ENCODE measurements at places on chromosomes 5 and 9. TPM values are rescaled to one million over a fixed set of nuclear protein-coding genes. Genes with fewer than 3 reads are reported as not detected.

DNA sequence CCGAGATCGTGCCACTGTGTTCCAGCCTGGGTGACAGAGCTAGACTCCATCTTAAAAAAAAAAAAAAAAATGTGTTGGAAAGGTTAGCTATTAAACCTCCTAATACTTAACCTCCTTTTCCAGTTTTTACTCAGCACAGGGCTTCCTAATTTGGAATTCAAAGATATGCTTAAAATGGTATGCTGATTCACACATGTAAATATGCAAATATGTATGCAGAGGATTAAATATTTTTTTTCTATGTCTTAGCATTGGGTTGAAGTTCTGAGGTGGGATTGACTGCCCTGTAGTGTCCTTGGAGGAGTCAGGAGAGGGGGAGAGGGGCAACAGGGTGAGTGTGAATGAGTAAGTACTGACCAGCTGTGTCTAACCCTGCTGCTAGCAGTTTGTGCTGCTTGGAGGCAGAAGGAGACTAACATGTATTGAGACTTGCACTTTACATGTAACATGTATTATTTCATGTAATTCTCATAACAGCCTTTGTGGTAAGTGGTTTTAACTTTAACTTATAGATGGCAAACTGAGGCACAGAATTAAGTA lies 63.2 kb downstream of the SLC44A1 start:
- no peak for DNase-seq

DNA sequence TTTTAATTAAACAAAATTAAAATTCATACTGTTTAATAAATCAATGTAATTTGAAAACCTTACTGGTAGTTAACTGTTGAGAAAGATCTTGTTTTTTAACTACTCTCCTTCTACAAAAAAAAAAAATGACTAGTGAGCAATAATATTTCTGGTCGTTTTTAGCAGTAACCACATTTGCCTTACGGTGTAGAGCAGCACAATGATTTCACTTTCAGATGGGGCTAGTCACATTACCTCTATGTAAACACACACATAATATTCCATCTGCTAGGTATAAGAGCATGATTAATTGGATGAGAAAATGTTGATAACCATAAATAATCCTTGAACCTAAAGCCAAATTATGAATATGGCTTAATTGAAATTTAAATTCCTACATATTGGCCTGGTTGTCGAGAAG lies 198.1 kb downstream of the CHSY3 start:
- no peak for DNase-seq

DNA sequence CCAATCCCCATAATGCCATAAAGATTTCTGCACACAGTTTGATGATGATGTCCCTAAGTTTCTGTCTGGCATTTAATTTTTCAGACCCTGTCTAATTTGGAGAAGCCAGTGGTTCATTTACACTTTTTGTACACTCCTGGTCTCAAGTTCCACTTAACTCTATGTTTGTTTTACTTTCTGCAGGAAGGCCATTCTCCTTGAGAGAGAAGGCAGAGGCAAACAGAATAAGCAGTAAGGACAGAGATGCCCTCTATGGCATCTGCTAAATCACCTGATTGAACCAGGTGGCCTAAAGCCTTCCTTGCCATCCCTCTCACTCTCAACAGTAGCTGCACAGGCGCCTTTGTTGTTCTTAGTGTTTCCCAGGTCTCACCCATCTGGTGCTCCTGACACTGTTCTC lies 86.1 kb upstream of the LRRTM2 start:
- no peak for DNase-seq

DNA sequence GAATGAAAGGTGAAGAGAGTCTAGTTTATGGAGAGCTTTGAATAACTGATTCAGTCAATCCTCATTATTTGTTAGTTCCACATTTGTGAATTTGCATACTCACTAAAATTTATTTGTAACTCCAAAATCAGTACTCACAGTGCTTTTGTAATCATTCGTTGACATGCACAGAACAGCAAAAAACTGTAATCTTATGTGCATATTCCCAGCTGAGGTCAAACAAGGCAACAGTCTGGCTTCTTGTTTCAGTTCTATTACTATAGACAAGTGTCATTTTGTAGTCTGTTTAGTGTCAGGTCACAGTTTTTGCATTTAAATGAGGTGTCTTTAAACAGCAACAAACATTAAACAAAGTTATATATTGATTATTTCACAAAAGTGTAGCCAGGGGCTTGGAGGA lies 142.5 kb downstream of the RNF180 start:
- no peak for DNase-seq

DNA sequence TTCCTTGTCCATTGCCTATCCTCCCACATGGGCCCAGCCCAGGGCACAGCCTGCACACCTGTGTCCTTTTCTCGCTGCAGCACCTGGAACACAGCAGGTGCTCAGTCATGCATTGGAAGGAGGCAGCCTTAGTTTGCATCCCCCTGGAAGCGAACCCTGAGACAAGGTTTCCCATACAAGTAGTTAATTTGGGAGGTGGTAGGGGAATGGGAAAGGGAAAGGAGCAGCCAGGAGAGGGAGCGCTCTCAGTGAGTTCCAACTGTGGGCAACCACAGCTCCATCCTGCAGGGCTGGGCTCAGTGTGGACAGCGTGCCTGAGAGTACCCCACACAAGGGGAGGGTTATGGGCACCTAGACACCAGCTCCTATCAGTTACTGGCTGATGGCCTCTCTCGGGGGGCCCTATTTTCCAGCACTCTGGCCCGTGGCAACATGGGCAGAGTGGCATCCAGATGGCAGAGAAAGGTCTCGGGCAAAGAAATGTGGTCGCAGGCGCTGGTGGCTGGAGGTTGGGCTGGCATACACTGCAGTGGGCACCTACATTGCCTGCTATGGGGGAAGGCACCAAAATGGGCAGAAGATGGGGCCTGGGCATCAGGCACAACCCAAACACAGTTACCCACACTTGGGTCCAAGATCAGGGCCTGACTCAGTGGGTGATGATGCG lies 50.1 kb downstream of the TSPAN17 start:
- DNase-seq = no peak

The SLC6A3 gene
- 0.08 TPM for total RNA-seq

DNA sequence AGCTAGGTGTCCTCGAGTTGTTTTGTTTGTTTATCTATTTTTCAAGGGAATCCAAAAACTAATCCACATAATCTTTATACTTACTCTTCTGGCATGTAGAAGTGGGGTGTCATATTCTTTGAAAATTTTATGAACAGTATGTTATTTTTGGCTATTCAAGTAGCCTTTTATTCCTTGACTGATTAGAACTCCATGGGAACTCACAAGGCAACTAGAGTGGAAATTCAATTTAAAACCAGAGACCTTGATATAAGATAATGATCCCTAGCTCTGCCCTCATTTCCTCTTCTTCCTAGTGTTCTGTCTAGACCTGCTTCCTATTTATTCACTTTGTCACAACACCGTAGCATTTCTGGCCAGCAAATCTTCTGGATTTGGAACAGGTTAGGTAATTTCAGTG lies 1123.7 kb upstream of the C9orf72 start:
- no peak for DNase-seq

The ECM2 gene
- not detected for total RNA-seq

- no peak for DNase-seq
Measured at GRCh38 chr5:36561601-36562000, 44.8 kb upstream of the SLC1A3 start.

The IL17B gene
- not detected for total RNA-seq

The CDO1 gene
- 0.34 TPM for total RNA-seq

- DNase-seq = no peak
Measured at GRCh38 chr9:136015656-136016571, 54.7 kb upstream of the UBAC1 start.

- DNase-seq = no peak
Measured at GRCh38 chr5:44443172-44443571, 54.0 kb upstream of the FGF10 start.

DNA sequence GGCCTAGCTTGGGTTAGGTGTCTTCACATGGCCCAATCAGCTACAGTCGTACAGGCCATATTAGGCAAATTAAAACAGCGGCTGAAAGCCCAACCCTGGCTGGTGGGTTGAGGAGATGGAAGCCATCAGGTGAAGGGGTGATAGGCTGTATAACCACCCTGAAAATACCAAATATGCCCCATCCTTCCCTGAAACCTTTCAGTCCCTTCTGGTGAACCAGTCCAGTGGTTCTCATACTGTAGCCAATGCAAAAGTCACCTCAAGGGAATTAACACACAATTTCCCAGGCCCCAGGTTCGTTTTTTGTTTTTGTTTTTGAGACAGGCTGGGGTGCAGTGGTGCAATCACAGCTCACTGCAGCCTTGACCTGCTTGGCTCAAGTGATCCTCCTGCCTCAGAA lies 19.8 kb upstream of the KCNV2 start:
- no peak for DNase-seq

DNA sequence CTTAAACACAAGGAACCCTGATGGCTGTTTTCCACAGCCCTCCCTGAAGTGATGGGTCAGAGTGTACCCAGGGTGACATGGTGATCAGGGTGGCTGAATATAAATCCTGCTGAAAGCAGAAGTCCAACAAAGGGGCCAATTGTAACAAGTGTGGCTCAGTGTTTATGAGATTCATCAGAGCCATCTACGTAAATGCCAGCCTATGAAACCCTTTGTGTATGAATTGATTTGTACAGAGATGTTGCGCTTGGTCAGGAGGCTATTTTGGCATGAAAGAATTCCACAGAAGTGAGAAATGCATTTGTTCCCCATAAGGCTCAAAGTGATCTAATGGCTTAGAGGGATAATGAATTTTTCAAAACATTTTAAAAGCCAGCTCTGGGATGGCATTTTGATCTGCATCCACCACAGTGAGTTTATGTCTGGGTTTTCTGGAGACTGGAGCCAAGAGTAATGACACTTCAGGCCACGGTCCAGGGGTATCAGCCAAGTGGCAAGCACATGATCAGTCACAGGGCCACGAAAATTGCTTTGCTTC lies 12.4 kb downstream of the PRUNE2 start:
- DNase-seq = no peak

DNA sequence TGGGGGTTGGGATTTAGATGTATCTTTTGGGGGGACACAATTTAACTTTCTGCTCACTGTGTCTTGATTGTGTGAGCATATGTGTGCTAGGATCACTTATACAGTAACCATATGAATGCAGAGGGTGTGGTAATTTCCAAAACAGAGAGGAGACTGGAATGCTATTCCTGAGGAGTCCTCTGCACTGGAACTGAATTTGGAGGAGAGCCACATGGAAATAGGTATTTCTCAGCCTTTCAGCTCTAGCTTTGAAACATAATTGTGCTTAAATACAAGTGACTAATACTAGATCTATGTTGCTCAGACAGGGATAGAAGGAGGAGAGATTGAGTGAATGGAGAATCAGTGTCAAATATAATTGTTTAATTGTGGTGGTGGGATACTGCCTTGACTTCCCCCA lies 45.5 kb downstream of the FOCAD start:
- DNase-seq = no peak

DNA sequence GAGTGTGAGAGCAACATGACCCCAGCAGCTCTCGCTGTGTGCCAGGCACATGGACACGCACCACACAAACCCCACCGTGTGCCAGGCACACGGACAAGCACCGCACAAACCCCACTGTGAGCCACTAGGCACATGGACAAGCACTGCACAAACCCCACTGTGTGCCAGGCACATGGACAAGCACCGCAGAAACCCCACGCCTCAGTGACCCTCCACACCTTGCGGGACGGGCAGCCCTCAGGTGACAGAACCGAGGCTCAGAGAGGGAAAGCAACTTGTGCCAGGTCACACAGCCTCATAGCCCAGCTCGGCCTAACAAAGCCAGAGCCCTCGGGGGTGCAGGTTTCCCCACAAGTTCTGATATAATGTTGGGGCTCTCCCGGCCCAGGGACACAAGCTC lies 2.0 kb upstream of the GPSM1 start:
- DNase-seq = no peak

The TTC23L gene
- total RNA-seq = 0.20 TPM

GRCh38 chr5:181044662-181045305 lies 4.7 kb downstream of the BTNL9 start:
- DNase-seq = no peak

The EPB41L4B gene
- not detected for total RNA-seq

DNA sequence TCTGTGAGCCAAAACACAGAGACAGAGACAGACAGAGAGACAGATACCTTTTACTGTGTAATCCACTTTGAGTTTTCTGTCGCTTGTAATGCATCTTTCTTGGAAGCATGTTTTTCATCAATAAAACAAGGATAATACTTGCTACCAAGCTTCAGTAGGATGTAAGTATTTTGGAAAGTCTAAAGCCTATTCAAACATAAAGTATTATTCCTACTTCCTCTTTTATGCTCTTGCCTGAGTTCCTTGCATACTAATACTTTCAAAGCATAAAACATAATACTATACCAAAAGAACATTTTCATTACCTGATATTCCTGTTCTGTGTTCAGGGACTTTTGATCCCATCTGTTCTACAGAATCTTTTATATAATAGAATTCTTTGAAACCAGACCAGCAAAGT lies 64.5 kb upstream of the SLC30A5 start:
- DNase-seq = no peak

The GRHPR gene
- 29.6 TPM for total RNA-seq

The SPINK7 gene
- not detected for total RNA-seq

- DNase-seq = no peak
Measured at GRCh38 chr5:19018822-19019221, 969.2 kb downstream of the CDH18 start.

The NCS1 gene
- not detected for total RNA-seq

- no peak for DNase-seq
Measured at GRCh38 chr9:116191576-116192415, 38.2 kb downstream of the PAPPA start.

DNA sequence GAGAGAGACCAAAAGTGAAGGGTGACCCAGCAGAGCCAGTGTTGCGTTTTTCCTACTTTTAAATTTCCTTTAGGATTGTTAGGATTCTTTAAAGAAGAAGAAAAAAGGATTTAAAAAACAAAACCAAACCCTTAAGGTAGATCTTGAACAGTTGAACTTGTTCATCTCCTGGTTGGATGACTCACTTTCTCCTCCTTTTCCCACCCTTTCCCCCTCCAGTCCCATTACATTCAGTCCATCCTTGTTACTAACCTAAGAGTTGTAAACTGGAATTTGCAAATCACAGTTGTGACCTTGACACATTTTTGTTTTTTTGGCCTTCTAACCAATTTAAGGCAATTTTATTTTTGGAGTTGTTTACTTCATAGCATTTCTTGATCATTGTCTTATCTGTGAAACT lies 289.2 kb downstream of the ARHGAP26 start:
- no peak for DNase-seq

GRCh38 chr5:127213231-127213630 lies 77.4 kb upstream of the MEGF10 start:
- no peak for DNase-seq

DNA sequence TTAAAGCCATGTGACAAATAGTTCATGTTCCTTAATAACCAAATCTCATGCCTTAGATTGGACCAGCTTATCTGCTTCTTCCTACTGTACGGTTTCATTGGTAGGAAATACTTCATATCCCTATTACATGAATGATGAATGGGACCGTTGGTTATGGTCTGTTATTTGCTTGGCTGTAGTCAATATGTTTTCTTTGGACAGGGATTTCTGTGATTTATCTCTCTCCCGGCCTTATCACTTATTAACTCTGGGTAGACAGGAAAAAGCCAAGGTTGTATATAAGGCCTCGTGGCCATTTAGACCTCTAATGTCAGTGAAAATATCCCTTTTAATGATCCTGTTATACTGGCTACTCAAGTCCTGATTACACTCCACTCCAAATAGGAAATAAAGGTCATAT lies 330.6 kb downstream of the EBF1 start:
- no peak for DNase-seq

GRCh38 chr9:121273064-121273775 lies 5.3 kb downstream of the GSN start:
- DNase-seq = no peak

All from CD4-positive, alpha-beta T cell (primary cell).